Activated naive CD8-positive, alpha-beta T cell treated with anti-CD3 and anti-CD28 coated beads, Interleukin-2, amount 10 ng/mL, durations not matched to agents 7 days and 5 days (primary cell): ENCODE measurements at places on chromosomes 16 and 17.

- DNase-seq, result no peak
These were observed 13.5 kb downstream of the LGALS3BP start for GRCh38 chr17:78966123-78966813.

DNA sequence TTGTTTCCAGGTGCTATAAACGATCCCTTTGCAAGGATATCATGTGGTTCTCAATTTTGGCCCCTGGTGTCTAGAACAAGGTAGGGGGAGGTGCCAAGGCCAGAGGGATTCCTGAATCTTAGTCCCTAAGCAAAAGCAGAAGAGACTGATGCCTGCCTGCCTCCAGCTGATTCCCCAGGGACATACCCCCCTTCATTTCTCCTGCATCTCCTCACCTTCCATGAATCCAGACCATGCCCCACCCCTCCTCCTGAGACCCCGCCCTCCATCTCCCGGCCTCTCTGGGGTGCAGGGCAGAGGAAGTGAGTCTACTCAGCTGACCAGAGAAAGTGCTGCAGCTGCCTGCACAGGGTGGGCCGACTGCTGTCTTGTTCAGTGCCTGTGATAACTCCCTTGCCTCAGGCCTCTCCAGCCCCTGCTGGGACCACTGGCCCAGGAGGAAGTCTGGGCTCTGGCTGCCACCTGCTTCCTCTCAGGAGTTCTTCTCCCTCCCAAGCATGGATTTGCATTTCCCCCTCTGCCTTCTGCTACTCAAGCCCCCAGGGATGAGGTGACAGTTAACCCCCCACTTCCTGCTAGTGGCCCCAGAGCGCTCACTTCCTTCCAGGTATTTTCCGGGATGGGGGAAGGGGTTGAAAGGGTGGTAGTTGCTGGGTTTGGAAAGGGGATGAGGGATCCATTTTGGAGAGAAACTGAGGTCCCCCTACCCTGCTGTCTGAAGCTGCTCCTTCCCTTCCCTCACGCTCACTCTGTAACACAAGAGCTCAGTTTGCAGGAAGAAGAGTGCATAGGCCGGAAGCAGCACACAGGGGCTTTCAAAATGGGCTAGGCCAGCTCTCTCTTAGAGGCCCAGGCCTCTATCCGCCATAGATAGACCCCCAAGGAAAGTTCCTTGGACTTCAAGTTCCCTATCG, 10.5 kb upstream of the TSPOAP1 start:
- DNase-seq, result peak; percentile 82

- DNase-seq, result no peak
These were observed 267.9 kb downstream of the CBLN1 start for GRCh38 chr16:49013727-49014080.

DNA sequence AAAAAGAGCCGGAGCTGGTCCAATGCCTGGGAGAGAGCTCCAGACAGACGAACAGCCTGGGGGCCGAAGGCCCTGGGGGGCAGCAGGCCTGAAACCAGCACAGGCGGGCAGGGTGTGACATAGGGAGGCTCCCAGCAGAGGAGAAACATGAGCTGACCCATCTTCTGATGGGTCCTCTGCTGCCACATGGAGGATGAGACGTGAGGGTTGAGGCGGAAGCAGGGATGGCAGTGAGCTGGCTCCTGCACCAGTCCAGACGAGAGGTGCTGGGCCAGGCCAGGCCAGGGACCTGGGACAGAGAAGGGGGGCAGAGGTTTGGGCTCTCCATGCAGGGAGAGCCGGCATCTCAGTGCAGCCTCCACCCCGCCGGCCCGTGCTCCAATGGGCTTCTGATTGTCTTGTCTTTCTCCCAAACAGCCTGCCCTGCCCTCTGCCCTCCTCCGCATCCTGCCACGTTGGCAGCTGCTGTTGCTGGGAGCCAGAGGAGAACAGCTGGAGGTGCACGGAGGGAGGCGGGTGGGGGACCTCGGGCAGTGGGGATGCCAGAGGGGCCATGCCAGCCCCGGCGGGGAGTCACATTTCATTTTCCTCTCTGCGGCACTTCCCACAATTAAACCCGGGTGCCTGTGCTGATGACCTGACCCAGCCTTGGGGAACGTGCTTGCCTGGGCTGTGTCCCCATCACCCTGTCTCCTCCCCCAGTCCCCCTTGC, 139.1 kb upstream of the GSE1 start:
- no peak for DNase-seq

- peak; percentile 65 for DNase-seq
These were observed 945 bp upstream of the UQCRC2 start for GRCh38 chr16:21952040-21952792.
